SHP77 (cell line): ENCODE measurements at places on chromosomes 6 and 20.

DNA sequence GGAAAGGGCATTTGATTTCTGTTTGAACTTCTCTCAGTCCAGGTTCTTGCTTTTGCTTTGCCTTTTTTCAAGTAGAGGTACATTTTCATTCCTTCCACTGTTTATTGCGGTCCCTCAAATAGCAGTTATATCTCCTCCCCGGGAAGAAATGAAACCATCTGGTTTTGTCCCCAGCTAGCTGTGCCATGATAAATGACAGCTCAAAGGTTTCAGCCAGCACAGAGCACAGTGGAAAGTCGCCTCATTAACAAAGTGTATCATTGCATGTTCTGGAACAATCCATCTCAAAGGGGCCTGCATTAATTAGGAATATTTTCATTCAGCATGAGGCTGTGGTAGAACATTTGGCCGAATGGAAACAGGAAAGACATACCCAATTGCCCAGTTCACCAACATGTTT, 146.0 kb downstream of the EDN3 start:
- no peak for DNase-seq

GRCh38 chr6:33088258-33088930, 12.6 kb downstream of the HLA-DPB1 start:
- DNase-seq, result no peak

DNA sequence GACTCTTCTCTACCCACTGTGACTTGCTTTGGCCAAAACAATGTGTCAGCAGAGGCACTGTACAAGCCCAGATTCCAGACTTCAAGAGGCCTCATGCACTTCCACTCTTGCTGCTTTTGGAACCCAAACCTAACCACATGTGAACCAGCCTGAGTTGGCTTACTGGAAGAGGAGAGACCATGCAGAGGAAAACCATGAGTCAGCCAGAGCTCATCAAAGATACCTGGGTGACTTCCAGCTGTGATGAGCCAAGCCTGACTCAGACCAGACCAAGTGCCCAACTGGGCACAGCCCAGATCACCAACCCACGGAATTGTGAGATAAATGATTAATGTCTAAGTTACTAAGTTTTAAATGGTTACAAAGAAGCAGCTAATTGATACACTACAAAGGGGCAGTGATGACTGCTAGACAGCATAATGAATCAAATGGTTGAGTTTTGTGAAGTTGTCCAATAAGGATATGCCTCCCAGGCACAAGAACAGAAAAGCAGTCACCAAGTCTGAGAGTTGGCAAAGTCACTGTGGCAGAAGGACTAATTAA, 16.2 kb upstream of the BEND6 start:
- DNase-seq, result no peak

- peak; percentile 76 for DNase-seq
Measured at GRCh38 chr20:63580796-63581461, 6.9 kb upstream of the HELZ2 start.

- DNase-seq, result no peak
Measured at GRCh38 chr6:466564-466963, 75.0 kb downstream of the IRF4 start.

DNA sequence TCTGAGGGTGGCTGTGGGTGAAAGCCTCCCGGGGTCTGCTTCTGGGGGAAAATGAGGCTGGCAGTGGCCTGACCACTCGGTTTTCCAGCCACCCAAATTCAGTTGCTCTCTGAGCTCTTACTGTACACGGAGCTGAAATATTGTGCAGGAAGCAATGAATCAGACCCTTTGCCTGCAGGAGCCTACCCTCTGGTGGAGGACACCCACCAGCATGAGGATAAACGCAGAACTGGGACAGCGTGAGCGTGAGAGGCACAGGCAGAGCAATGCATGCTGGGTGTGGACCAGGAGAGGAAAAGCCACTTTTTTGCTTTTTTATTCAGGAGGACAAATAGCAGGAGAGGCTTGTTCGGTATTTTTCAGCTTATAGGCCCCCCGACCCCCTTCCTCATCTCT, 298.0 kb downstream of the QKI start:
- DNase-seq, result no peak

- no peak for DNase-seq
Measured at GRCh38 chr6:139778688-139779087, 404.2 kb upstream of the CITED2 start.

DNA sequence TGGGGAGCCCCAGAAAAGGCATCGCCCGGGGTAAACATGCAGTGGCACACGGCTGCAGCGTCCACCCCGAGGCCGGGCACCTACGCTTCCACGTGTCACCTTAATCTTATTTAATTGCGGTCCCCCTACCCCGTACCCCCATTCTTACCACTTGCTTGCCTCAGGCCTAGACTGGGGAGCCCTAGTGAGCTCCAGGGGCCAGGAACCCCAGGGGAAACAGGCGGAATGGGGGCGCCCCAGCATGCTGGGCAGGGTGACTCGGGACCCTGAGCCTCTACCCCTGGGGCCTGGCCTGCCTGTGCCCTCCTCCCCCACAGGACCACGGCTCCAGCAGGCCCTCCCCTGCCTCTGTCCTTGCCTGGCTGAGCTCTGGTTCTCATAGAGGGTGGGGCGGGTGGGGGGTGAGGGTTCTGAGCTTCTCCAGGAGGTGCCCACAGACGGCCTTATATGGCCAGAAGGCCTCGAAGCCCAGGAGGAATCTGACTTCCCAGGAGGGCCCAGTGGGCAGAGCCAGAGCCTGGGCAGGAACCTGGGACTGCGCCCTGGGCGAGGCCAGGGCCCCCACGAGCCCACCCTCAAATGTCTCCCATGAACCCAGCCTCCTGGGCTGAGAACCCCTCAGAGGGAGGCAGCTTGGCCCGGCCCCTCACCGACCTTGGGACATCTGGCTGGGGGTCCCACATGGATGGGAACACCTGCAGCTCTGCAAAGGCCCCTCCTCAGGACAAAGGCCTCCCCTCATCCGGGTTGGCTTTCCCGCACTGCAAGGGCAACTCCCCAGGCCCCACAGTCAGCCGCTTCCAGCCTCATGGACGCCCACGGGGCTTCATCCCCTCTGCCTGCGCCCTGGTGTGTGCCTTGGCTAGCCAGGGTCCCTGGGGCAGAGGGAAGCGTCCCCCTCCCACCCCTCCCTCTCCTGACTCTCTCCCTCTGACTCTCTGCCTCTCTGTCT, 5.2 kb upstream of the LAMA5 start:
- no peak for DNase-seq

DNA sequence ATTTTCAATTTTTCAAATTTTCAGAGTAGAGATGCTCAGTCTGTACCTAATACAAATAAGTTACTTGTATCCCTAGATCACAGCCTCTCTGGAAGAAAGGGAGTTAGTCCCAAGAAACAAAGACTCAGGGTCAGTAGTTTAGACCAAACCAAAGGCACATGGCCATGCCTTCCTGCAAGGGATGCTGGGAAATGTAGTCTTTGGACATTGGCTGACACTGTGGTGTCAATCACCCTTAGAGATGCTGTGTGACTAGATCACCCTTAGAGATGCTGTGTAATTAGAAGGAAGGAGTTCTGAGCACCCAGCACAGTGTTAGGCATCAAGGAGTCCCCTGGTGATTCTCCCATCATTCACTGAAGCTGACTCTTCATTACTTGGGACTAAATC, 202.1 kb downstream of the NFATC2 start:
- DNase-seq, result no peak

DNA sequence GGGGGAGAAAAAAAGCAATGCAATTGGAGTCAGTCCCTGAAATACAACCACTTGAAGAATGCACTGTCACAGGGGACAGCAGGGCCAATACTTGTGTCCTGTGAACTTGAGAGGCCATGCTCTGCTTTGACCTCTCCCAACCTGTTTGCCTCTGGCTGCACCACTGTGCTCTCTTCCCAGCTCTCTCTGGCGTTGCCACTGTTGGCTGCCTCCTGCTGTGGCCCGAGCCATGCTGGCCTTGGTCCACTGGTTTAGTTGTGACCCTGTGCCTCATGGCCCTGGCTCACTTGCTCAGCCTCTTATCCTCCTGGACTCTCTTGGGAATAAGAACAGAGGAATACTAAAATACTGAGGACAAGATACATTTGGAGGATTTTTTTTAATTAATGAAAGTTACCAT, 14.5 kb upstream of the FBXO30 start:
- DNase-seq, result no peak

DNA sequence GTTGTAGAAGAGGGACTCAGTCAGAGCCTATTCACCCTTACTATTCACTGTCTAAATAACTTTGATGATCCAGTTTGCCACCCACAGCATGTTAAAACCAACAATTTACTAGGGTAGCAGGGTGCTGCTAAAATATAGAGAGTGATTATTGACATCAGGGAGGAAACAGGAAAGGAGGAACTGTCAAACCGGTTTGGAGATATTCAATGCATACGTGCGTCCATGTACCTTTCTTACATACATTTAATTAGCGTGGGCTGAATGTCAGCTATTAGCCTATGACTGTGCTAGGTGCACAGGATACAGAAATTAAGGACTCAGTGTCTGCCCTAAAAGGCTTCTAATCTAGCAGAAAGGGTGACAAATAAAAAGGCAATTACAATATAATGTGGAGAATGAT, 57.2 kb downstream of the IL20RA start:
- DNase-seq, result no peak

DNA sequence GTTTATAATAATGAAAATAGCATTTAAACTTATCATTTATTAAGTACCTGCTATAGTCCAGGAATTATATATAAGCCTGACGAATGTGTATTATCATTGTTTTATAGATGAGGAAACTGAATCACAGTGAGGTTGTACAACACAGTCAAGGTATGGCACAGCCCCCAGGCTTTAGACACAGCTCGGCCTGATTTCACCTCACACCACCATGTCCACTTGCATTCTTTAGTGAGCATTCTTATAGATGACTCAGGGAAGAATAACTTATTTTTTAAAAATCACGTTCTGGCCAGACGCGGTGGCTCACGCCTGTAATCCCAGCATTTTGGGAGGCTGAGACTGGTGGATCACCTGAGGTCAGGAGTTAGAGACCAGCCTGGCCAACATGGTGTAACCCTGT, 289.0 kb downstream of the SYNE1 start:
- no peak for DNase-seq

DNA sequence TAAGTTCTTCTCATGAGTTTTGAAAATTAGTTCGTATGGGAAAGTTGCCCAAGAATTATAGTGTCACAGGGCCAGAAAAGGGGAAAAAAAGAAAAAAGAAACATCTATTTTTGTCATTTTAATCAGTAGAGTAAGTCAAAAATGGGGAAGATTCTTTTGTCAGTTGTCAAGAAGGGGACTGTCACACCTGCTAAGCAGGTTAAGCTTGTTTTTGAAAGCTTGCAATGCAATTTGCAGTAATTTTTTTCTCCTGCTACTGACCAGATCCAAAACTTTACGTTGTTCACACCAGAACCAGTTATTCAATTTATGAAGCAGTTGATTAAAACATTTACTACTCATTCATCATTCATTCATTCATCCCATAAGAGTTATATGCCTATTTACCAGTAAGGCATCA, 171.4 kb downstream of the SOX4 start:
- DNase-seq, result no peak

GRCh38 chr6:149445573-149445972, 39.2 kb downstream of the ZC3H12D start:
- peak; percentile 88 for DNase-seq

DNA sequence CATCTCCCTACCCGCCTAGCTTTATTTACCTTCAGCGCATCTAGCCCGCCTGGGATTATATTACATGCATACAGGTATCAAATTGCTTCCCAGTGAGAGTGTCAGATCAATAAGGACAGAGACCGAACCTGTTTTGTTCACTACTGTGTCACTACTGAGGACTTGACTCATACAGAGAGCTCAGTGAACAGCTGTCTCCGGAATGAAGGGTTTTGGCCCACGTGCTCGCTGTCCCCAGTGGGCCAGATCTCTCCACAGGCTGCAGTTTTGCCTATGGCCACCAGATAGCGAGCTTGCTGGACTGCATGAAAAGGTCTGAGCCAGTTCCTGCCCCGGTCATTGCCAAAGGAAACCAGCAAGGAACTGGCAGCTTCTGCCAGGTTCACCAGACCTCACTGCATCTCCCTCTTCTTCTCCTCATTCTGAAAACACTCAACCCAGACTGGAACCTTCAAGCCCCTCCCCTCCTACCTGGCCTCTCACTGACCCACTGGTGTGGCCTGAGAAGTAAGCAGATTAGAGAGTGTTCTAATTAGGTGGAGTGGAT, 150.8 kb downstream of the ZMYND8 start:
- DNase-seq, result peak; percentile 46

DNA sequence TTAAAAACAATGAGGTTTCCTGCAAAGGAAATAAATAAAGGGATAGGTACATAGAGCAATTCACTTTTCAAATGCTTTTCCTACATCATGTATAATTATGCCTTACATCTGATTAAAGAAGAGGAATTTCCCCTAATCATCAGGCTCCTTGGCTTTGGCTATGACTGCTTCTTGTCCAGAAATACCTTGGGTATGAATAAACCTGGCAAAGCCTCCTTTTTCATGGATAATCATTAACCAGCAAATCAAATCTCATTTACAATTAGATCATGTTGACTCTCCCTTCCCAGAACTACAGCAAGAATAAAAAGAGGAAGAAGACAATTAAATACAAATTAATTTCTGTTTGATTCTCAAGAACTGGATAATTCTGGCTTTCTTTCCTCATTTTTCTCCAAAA, 58.0 kb upstream of the CD2AP start:
- DNase-seq, result no peak

DNA sequence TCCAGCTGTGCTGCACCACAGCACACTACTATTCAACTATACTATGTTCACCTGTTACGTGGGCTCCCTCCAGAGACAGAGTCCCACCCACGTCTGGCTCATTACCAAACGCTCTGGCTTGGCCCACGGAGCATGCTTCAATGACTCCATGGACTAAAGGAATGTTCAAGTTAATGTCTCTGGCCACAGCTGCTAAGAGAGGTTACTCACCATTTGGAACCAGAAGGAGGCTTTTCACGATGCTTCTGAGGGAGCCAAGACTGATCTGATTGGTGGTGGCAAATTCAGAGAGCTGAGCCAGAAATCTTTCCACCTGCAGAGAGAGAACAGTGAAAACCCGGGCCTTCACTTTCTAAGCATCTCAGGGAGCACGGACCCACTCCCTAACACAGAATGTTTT, 15.6 kb downstream of the COMMD7 start:
- DNase-seq, result no peak

- no peak for DNase-seq
Measured at GRCh38 chr20:57080796-57081195, 185.6 kb downstream of the BMP7 start.

- DNase-seq, result no peak
Measured at GRCh38 chr6:105836889-105837288, 249.2 kb upstream of the PRDM1 start.
